ENCODE measurements at places on chromosomes 6 and 20.

- DNase-seq: no peak
Observed at GRCh38 chr6:77650098-77650663, 2.7 kb upstream of the MEI4 start.

GRCh38 chr6:38750968-38751615, 36.0 kb downstream of the DNAH8 start:
- no peak for DNase-seq

DNA sequence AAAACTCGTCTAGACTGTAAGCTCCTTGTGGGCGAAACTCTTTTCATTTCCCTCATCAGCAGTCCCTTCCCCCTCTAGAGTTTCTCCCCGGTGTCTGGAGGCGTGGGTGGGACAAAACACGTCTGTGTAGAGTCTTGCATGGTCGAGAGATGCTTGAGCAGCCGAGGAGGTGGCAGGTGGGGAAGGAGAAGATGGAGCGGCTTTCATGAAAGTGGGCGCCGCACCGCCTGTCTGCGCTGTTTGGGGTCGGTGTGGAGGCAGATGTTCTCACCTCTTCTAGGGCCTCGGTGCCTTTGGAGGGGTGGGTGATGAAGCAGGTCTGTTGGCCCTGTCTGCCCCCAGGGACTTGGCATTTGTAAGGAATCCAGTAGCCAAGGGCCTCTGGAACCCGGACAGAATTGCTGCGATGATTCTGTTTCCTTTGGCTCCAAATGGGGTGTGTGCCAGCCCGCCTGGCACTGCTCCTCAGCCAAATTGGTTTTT, 1.2 kb downstream of the BRPF3 start:
- no peak for DNase-seq

DNA sequence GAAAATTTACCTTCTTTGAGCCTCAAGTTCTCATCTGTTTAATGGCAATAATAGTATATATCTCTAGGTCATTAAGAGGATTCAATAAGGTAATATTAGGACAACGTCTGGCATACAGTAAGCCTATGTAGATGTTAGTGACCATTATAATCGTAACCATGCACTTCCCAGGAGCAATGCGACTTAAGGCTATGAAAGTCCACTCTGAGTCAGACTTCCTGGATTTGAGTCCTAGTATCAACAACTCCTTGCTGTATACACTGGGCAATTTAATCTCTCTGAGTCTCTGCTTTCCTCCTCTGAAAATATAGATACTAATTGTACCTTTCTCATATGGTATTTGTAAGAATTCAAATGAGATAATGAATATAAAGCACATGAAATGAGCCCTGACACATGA, 168.1 kb upstream of the HDDC2 start:
- DNase-seq: no peak

- DNase-seq: peak; percentile 98
Observed at GRCh38 chr20:62010551-62011402, 54.9 kb downstream of the TAF4 start.

- DNase-seq: no peak
Observed at GRCh38 chr20:59670786-59671492, 66.6 kb downstream of the PHACTR3 start.

- peak; percentile 46 for DNase-seq
Observed at GRCh38 chr20:52256454-52256853, 64.9 kb upstream of the ZFP64 start.

DNA sequence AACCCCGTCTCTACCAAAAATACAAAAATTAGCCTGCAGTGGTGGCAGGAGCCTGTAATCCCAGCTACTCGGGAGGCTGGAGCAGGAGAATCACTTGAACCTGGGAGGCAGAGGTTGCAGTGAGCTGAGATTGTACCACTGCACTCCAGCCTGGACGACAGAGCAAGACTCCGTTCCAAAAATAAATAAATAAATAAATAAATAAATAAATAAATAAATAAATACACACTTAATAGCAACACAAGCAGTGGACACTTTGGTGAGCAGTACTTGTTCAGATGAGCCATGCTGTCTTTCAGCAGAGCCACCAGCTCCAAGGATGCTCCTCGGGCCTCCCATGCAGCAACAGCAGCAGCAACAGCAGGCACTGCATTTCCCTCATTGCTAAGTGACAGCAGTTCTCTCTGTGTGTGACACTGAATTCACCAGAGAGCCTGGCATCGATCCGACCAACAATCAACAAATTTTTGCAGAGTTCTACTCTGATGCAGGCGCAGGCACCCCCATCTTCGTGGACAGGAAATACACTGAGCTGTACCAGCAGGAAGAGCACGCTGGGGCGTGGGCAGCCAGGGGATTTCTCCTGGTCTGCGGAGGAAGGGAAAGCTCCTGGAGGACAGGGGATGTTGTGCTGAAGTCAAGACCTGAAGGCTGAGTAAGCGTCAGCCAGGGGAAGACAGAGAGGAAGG, 54.0 kb upstream of the SNX9 start:
- DNase-seq: no peak

DNA sequence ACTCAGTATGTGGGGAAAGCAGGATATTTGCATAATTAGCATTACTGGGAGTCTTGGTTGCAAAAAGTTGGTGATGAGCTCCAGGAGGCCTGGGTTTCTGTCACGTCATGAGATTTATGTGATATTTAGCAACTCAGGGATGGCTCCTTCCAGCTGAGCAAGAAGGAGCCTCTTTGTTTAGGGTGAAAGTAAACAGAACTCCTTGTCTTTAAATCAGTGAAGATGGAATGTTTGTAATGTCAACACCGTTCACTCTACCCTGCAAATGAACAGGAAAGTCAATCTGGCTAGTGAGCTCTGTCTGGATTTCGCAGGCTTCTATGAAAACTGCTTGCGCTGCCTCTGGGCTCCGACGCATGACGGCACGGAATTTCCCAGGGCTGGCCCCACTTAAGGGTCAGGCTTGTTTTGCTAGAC, 86.9 kb downstream of the PXDC1 start:
- no peak for DNase-seq

GRCh38 chr20:37921341-37921929, 18.5 kb downstream of the VSTM2L start:
- no peak for DNase-seq

DNA sequence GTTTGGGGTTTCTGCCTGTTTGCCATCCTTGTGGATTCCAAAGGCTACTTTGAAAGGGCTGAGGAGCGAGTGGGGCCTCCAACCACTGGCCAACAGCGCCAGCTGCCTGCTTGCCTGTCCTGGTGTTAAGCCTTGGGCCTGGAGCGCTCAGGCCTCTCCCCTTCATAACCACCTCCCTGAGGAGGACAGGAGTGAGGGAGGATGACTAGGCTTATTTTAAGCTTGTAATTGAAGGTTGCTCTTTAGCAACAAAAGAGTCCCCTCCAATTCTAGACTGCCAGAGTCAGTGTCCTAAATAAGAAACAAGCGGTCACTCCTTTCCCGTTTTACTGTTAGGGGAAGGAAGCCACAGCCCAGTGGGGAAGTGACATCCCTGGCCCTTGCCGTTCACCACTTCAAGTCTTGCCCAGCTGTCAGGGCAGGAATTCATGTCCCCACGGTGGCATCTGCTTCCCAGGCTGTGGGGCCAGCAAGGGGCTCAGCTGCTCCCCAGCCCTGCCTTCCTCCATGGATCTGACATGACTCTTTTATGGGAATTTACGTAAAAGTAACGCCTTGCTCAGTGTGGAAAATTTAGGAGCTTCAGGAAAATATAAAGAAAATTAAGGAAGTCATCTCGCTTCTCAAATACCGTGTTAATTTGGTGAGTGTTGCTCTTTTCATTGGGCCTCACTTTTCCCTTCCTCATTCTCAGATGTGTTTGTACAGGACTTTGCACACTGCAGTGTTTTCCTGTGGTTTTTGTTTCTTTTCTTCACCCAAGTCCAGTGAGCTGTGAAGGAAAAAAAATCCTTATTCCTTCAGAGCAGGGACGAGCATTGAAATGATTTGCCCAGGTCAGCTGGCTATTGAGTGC, 57.8 kb downstream of the SSR1 start:
- DNase-seq: no peak

DNA sequence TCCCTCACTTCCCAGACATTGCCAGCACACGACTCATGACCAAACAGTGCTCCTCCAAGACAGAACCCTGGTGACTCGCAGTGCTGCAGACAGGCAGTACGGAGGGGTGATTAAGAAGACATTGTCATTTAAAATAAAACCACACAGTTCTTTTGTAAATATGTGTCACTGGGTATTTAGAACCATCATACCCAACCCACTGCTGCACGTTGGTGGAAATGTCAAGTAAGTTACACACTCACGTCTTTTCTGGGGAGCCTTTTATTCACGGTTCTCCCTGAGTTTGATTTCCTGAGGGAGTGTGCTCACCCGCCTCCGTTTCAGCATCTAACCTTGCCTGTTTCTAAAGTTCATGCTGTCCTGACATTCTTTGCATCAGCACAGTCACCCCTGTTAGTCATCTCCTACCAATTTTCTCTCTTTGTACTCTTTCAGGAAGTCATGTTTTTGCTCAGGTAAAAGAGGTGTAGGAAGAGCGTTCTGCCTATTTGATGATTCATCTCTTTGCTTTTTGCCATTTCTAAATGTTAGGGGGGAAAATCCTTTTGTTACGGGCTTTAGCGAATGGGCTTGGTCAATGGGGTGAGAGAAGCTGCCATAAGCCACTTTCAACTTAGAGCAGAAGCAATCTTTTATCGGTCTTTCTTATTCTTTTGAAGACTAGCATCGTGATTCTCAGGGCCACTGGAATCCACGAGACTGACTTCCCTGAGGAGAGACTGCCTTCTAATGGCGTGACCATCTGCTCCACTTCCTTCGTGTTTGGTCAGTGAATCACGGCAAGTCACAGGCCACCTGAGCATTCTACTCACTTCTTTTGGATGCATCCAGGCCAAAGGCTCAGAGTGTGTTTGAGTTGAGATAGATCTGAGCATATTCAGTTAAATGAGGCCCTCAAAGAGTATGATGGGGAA, 512.8 kb upstream of the JARID2 start:
- DNase-seq: no peak

DNA sequence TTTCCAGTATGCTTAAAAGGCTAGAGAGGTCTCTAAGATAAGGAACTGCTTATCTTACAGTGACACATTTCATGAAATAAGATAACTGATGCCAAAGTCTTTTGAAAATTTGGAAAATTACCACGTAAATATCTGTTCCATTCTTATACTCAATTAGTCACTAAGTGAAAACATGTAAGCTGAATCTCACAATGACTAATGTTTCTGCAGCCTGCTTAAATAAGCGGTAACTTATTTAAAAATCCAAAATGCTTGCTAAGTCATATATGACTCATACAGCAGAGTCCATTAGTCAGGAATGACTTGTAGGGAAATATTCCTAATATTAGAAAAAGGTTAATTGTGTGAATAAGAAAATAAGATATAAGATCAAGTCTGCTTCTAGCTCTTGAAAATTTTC, 27.8 kb upstream of the LGSN start:
- no peak for DNase-seq

DNA sequence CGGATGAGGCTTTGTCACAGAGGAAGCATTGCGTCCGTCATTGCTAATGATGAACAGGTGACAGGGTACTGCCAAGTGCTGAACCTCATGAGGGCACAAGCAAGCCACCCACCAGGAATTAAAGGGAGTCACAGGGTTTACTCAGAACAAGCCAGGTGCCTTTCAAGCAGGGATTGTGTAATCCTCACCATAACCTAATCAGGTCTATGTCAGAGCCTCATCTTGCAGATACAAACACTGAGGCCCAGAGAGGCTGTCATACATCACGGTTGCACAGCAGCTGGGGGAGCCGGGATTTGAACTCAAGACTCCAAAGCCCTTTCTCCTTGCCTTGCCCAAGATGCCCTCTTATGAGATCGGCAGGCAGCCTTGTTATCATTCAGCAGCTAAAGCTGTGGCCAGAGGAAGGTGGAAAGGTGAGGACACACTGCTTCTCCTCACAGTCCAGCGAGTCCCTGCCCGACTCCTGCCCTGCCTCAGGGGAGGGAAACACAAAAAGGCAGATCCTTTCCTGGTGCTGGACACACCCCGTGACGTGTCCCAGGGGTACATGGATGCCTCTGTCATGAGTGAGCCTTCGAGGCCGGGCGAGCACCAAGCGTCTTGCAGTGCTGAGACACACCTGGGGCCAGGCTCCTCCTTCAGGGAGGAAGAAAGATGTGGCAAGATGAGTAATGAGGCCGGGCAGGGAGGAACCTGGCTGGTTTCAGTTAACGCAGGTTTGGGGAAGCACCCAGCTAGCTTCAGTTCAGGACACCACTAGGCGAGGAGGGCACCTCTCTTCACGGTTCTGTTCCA, 214.9 kb downstream of the LY86 start:
- DNase-seq: no peak

DNA sequence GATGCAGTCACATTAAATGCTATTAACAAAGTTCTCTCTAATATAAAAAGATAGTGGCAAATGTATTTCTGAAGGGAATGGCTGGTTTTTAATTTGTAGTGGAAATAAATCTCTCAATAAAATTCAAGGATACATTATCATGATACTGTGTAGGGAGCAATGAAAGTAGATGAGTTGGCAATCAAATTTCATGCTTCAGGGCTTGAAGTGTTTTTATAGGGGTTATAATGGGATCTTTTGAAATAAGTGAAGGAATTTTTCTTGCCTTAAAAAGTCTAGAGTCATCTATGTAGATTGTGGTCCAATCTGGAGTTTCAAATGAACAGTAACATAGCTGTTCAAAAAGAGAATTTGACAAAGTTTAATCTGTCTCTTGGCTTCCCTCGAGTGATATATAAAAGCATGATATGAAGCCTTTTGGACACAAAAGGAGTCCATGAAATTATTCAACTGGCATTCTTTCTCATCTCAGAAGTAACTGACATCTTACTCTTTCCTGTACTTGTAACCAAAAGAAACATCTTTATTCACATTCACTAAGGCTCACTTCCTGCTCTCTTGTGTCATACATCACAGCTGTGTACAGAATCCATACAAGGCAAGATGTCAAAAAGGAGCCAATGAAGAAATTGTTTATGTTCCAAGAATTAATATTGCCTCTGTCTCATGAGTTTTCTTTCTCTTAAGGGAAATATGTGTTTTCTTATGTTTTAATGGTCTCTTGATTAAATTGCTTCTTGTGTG, 591.0 kb upstream of the GJE1 start:
- DNase-seq: no peak

DNA sequence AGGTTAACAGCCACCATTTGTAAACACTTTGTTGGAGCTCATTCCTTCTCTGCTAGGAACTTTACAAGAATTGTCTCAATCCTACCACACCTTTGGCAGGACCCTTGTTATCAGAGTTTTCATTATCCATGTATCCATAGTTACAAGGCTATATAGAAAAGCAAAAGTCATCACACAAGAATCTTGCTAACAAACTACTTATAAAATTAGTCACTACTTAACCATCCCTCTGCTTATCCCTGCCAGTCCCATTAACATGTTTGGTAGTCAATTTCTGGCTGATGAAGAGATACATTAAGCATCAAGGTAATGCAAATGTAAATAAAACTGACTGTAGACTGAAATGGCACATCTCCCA, 10.4 kb downstream of the ZSWIM3 start:
- DNase-seq: peak; percentile 87

- DNase-seq: no peak
Observed at GRCh38 chr20:12394786-12395185, 477.1 kb downstream of the BTBD3 start.

DNA sequence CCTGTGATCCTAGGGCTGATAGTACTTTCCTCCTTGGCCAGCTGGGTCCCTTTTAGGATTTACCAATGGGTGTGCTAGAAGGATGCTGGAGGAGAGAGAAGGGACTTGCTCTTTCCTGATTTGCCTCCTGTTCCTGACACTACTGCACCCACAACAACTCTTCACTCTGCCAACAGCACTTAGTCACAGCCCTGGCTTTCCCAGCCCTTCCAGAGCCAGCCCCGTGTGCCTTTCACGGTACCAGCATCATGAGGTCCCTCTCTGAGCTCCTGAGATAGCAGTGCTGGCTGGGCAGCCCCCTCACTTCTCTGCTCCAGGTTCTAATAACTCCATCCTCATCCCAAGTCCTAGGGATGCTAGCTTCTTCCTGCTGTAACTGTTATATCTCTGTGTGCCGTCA, 80.9 kb downstream of the DNAH8 start:
- no peak for DNase-seq

- DNase-seq: peak; percentile 87
Observed at GRCh38 chr6:133241901-133242636, 912 bp downstream of the EYA4 start.
